ENCODE measurements at places on chromosomes 7 and 10.

- no peak for DNase-seq
These were observed 90.7 kb downstream of the COL13A1 start for GRCh38 chr10:69892406-69892805.

GRCh38 chr10:76178532-76179292 lies 747.3 kb downstream of the LRMDA start:
- no peak for DNase-seq

DNA sequence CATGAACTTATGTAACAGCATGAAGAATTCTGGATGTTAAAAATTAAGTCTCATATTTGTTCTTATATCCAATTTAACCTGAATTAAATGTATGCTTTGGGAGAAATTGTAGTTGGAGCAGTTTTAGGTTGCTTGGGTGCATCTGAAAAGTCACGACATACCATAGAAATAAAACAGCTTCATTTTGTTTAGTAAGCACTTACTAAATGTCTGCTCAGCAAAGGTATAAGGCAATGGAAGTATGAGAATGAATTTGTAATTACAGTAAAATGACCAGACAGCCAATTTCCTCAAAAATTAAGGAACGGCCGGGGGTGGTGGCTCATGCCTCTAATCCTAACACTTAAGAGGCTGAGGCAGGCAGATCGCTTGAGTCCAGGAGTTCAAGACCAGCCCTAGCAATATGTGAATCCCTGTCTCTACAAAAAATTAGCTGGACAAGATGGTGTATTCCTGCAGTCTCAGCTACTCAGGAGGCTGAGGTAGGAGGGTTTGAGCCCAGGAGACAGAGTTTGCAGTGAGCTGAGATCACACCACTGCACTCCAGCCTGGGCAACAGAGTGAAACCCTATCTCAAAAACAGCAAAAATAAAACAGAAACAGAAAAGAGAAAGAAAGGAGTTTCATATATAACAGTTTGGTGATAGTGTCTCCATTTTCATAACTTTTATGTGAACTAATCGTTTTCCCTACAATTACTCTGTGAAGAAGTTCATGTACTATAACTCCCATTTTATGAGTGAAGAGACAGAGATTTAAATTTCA lies 47.2 kb upstream of the KLF6 start:
- no peak for DNase-seq

GRCh38 chr7:30707391-30708357 lies 25.4 kb upstream of the CRHR2 start:
- DNase-seq: no peak

DNA sequence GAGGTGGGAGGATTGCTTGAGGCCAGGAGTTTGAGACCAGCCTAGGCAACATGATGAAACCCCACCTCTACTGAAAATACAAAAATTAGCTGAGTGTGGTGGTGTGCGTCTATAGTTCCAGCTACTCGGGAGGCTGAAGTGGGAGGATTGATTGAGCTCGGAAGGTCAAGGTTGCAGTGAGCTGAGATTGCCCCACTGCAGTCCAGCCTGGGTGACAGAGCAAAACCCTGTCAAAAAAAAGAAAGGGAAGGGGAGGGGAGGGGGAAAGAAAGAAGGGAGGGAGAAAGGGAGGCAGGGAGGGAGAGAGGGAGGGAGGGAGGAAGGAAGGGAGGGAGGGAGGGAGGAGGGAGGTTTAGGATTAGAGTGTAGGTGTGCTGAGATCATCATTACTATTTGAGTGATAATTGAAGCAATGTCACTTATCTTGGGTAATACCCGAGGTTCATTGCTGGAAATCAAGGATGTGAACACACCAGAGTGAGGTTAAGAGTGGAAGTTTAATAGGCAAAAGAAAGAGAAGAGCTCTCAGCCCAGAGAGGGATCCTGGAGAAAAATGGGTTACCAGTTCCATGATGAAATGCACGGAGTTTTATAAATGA lies 27.6 kb downstream of the VCL start:
- DNase-seq: no peak

- no peak for DNase-seq
These were observed 9.8 kb upstream of the FAS start for GRCh38 chr10:88980800-88981199.

GRCh38 chr7:33640741-33641140 lies 264.6 kb upstream of the BMPER start:
- DNase-seq: no peak

- DNase-seq: no peak
These were observed 109.1 kb downstream of the SRPK2 start for GRCh38 chr7:105279688-105280007.

- no peak for DNase-seq
These were observed 28.6 kb downstream of the REEP3 start for GRCh38 chr10:63549810-63550209.

DNA sequence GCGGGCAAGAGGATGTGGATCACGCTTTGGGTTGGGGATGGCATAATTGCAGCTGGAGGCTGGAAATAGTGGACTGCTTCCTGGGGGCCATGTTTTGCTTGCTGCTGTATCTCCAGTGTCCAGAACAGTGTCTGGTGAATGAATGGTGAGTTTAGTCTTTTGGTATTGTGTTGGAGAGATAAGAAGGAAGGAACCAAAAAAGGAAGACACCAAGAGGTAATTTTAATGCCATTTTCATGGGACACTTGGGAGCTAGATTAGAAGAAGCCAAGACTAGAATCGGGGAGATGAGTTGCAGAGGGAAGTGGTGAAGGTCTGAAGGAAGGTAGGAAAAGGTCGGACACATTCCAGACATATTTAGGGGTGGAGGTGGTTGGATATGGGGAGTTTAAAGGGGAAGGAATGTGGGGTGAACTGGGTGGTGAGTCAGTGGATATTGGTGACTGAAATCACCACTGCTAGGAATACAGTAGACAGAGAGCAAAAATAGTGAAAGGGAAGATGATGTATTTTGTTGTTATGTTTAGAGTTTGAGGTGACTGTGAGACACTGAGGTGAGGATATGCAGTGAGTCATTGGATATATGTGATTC lies 76.7 kb downstream of the CCNY start:
- no peak for DNase-seq

DNA sequence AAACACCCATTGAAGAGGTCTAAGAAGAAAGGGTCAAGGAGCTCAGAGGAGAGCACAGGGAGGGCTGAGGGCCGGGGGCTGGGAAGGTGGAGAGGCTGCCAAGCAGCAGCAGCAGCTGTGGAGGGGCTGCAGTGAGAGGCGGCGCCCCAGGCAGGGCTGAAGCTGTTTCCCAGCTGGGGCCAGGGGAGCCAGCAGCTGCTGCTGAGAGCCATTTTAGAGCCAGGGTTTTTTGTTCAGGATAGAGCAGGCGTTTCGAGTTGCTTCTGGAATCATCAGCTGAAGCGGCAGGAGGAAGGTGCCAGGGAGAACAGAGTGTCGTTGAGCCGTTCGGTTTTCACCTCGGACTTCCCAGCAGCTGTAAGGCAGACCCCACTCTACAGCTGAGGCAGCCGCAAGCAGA lies 62.7 kb downstream of the LANCL2 start:
- no peak for DNase-seq

DNA sequence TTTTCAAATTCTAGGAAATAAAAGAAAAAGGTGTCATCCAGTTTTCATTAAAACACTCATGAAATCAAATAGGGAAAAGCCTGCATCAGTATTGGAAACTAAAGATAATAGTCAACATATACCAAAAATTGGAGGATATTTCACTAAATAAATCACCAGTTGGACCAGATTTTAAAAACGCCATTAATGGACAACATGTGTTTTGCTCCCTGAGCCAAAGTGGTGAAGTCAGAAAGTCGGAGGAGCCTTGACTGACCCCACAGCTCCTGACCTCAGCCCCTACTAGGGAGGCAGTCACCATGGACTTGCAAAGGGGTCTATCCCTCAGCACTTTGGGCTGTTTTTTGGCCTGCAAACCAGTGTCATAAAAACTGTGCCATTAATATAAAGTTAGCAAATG lies 98.3 kb upstream of the SEC61G start:
- no peak for DNase-seq

- DNase-seq: no peak
These were observed 10.7 kb downstream of the INPP5A start for GRCh38 chr10:132548106-132548823.

GRCh38 chr7:91327346-91327745 lies 63.1 kb downstream of the FZD1 start:
- DNase-seq: no peak

GRCh38 chr7:1059200-1060091 lies 15.1 kb downstream of the GPR146 start:
- DNase-seq: no peak

- DNase-seq: no peak
These were observed 77.4 kb upstream of the ANLN start for GRCh38 chr7:36312064-36312914.

DNA sequence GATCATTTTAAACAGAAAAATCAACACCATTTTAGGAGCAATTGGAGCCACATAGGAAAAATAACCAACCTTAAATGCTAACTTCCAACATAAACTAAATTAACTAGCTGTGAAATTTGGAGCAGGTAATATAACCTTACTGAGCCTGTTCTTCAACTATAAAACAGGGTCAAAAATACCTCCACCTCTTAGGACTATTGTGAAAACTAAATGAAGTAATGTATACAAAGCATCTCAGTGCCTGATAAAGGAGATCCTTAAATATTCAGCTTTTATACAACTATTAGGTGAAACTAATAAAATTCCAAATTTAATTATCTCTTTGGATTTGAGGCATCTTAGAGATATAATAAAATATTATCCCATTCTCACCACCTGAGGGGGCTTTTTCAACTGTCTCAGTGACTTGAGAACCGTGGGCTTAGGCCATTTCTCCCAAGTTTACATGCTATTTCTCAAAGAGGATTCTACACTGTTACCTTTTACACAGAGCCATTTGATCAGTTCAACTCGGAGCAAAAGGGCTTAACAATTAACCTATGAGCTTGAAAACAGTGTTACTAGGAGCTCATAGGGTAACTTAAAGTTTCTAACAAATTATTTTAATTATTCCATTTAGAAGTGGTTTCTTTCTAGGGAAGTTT lies 165.0 kb upstream of the ASAH2 start:
- no peak for DNase-seq

DNA sequence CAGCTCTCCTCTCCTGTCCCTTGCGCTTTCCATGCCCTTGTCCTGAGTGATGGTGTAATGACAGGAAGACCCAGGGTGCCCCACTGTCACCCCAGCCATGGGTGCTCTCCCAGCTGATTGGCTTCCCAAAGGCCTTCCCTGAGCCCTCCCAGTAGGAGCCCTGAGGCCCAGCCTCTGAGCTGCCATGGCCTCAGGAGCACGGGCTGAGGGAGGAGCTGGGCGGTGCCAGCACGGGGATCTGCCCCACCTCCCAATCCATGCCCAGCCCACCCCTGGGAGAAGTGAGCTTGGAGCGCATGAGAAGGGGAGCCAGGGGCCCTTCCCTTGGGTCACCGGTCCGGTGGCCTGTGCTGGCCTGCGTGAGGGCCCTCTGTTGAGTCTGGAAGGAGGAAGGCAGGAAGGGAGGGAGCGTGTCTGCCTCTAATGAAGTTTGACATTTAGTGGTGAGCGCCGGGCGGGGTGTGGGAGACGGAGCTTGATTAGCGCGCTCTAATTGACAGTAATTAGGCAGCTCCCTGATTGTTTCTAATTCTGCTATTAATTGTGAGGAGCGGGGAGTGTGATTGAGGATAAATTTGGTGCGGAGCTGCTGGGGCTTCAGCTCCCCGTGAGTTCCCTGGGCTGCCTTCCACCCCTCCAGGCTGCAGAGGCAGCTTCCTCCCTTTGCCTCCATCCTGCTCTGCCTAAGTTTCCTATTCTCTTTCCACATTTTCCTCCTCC lies 28.3 kb downstream of the GBX1 start:
- no peak for DNase-seq

DNA sequence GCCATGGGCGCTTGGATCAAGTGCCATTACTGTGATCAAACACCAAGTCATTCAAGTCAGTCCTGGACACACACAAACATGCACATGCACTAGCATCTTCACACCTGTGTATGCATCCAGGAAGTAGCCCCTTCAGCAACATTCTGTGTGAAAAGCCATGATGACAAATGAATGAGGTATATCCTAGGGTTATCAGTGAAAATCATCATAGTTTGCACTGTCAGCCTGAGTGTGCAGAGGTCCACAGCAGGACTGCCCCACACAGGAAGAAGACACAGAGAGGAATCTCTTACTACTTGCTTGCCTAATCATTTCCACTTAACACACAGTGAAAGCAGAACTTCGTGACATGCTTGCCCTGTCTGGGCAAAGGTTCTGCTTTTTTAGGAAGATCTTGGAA lies 184.0 kb upstream of the ADO start:
- no peak for DNase-seq

DNA sequence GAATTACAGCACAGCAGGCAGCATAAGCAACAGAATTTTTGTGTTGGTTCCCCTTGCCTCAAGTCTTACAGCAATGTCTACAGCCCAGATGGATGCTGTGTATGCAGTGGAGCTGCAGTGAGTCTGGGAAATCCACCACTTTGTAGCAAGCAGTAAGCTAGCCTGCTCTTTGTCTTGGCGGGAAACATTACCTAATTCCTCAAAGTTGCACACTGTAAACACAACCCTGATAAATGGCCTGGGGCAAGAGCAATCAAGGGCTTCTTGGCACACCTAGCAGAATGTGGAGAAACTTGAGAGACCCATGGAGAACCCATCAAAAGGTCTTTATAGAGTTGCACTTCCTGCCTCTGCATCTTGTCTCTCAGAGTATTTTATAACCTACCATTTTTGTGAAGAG lies 102.0 kb upstream of the FOXP2 start:
- no peak for DNase-seq

DNA sequence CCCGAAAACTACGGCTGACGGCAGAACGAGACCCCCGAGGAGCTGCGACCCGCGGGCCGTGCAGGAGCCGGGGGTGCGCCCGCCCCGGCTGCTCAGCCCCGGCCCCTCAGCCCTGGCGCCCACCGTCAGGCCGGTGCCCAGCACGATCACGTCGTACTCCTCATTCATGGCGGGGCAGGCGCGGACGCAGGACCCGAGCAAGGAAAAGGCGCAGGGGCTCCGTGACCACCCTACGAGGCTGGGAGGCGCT lies 218 bp downstream of the GDI2 start:
- peak; percentile 6 for DNase-seq

DNA sequence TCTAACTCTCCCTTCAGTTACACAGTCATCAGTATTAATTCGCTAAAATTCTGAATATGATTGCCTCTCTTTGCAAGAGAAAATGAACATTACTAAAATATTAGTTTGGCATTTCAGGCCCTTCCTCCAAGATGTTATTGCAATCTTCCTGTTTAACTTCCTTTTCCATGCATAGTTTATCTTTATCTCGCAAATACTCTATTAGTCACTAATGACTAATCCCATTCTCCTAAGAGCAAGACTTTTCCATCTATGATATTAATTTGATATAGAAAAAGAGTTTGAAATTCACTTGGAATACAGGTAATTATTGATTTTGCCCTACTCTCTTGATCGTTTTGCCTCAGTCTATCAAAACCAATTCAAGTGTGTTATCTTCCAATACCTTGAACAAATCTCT lies 41.8 kb upstream of the SEMA3A start:
- DNase-seq: no peak

DNA sequence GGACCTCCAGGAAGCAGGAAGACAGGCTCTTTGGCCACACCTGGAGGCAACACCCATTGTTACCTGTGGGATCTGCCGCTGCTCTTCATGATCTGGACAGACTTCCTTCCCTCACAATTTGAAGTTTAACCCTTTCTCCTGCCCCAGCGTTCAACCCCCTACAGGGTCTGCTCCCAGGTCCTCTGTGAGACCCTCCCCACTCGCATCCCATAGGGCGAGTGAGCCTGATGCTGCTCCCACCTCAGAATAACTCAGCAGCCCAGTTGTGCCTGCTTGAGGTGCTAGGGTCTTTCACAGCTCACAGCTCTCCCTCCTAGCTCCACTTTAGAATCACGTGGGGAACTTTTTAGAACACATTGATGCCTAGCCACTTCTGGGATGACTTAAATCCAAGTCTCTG lies 61.8 kb upstream of the C10orf90 start:
- DNase-seq: no peak

GRCh38 chr10:101013365-101013825 lies 13.8 kb downstream of the LZTS2 start:
- no peak for DNase-seq
